NCI-H1436 (cell line): ENCODE measurements at places on chromosomes 4 and X.

GRCh38 chr4:103498161-103499070, 221.4 kb downstream of the TACR3 start:
- DNase-seq, result no peak

GRCh38 chrX:23821847-23822246, 38.9 kb downstream of the SAT1 start:
- no peak for DNase-seq

- DNase-seq, result peak; percentile 41
These were observed 21.7 kb upstream of the MFAP3L start for GRCh38 chr4:170047771-170048354.

- no peak for DNase-seq
These were observed 778.1 kb upstream of the SLIT2 start for GRCh38 chr4:19473569-19473968.

DNA sequence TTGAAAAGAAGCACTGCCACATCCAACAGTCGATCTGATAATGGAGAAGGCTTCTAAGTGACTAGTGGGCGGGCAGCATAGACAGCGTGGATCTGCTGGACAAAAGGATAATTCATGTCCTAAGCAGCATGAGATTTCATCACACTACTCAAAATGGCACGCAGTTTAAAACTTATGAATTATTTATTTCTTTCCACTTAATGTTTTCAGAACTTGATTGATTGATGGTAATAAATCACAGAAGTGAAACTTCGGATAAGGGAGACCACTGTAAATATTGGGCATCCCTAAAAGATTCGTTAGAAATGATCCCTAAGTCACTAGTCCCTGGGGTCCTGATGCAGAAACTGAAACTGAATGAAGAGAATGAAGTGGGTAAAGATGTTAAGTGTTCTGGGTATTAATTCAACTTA, 93.0 kb upstream of the ANK2 start:
- DNase-seq, result no peak

DNA sequence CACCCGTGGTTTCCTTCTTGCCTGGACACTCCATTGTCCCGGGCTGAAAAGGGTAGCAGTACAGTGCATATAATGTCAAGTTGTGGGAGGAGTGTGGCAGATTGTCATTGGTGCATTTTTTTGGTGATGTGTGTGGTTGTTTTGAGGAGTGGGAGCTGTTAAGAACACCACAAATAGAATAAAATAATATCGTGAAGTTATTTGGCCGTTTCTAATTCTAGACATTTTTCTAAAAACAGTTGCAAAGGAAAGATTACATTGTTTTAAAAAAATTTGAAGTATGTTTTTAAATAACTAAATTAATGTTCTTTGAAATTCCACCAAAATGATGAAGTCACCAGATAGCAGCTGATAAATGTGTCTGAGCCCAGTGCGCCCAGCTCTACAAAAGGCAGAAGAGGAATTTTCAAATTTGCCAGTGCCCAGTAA, 1.3 kb downstream of the PKD2 start:
- no peak for DNase-seq

- no peak for DNase-seq
These were observed 28.5 kb downstream of the RNF212 start for GRCh38 chr4:1084796-1085403.

DNA sequence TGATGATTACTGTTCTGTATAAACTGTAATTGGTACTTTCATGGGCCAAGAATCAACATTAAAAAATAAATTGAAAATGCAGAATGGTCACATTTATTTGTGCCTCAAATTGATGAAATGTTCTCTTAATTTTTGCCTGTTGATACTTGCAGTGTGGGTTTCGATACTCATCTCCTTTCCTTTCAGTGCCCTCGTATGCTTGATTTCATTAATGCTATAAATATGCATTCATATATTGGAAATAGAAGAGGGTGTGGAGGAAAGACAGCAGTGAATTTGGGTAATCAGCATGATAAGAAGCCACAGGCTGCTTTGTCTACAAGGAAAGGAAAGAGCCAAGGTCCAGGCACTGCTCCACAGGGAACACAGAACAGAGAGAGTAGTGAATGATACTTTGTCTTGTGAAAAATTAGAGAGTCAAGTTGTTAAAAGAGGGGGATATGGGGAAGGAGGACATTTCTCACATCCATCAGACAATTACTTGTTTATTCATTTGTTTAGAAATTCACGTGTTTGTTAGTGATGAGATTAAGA, 1.0 kb upstream of the DDX60 start:
- DNase-seq, result no peak

- no peak for DNase-seq
These were observed 117.6 kb downstream of the CBR4 start for GRCh38 chr4:168892475-168892874.

DNA sequence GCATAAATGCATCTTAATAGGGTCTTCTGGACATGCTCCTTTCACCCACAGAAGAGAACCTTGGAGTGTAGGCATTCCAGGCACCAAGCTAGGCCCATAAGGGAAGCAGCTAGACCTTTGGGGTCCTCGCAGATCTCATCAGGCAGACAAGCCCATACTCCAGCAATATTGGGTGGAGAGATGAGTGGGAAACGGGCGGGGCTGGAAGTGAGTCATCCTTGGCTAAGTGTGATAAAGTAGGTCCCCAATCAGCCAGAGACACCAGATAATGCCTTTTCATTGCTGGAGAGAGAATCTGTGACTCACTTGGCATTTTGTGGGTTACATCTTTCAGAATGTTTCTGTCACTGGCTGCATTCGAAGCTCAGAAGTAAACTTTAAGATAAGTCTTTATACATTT, 133.3 kb upstream of the MBNL3 start:
- no peak for DNase-seq

GRCh38 chr4:98822144-98822543, 106.8 kb downstream of the EIF4E start:
- no peak for DNase-seq
